CD4-positive, alpha-beta T cell treated with Interleukin-15 for 1 hour (primary cell): ENCODE measurements at places on chromosomes 4 and X.
A peak's percentile ranks its signal among the peaks of the same experiment; 100 is the strongest.

DNA sequence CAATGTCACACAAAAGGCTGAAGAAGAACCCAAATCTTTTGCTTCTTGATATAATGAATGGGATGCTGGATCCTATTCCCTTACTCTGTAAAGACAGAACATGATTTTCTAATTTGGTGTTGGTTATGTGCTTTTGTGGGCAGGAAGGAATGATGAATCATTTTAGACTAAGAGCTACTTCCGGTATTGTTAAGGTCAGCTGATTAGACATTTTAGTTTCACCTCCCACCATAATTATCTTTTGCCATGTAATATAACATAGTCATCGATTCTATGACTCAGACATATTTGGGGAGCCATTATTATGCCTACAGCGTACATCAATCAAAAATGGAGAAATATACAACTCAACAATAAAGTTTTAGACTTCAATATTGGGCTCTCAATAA lies 265.3 kb downstream of the ZNF674 start:
- no peak for DNase-seq

DNA sequence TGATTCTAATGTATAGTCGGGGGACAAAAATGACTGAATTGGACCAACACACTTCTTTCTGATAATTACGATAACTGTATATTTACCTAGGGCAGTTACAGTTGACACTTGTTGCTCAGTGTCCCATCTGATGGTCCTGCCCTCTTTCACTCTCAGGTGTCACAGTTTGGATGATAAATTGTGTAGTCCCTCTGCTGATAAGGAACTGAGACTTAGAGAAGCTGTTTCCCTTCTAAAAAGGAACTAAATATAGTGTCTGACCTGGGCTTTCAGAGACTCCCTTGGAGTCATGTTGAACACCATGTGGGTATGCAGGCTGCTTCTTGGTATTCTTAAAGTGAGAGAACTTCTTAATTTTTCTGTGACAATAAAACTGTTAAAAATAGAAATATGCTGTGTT lies 23.7 kb upstream of the PNPLA4 start:
- no peak for DNase-seq

- no peak for DNase-seq
Measured at GRCh38 chr4:152281822-152282221, 254.1 kb downstream of the FBXW7 start.

GRCh38 chr4:86831262-86832130 lies 17.7 kb downstream of the SLC10A6 start:
- DNase-seq = no peak

GRCh38 chr4:8301851-8302730 lies 32.5 kb downstream of the HTRA3 start:
- peak; percentile 10 for DNase-seq
